Chondrocyte (in vitro differentiated cells): ENCODE measurements at places on chromosomes 2 and 18. TPM values are rescaled to one million over a fixed set of nuclear protein-coding genes. Genes with fewer than 3 reads are reported as not detected.

DNA sequence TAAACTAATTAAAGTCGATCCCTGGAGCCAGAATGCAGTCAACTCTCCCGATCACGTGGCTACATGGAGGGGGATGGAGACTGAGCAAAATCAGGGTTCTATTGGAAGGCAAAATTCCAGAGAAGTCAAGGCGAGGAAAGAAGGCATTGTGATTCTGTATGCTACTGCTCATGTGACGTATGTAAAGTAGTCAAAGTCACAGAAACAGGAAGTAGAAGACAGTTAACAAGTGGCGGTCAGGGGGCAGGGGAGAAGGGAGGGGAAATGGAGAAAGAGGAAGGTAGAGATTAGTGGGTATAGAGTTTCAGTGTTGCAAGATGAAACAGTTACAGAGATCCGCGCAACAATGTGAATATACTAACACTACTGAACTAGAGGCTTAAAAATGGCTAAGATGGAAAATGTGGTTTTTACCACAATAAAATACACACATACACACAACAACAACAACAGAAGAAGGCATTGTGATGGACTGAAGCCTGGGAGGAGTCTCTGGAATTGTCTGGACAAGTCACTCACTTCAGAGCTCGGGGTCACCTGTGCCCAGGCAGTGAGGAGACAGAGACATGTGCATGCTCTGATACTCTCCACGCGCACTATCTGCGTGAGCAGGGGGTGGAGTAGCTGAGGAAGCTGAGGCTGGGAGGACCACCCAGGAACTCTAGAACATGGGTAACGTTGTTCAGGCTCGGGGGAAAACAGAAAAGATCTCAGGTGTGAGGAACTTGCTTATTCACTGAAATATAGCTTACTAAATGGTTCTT lies 89.9 kb upstream of the CDCA7 start:
- no peak for DNase-seq

- DNase-seq: peak; percentile 64
These were observed 101.7 kb downstream of the KLHL29 start for GRCh38 chr2:23486684-23487075.

DNA sequence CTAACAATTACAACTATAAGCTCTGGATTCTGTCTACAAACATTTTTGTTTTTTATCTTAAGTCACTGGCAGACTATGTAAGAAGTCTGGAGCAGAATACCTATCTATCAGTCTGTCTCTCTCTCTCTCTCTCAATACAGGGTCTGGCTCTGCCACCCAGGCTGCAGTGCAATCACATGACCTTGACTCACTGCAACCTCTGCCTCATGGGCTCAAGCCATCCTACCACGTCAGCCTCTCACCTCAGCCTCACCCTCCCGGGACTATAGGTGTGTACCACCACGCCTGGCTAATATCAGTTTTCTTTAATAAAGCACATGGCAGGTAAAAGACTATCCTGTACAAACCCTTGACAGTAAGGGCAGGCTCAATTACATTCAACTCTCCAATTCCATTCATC lies 96.9 kb downstream of the OSBPL1A start:
- DNase-seq: no peak

DES gene
- total RNA-seq: 0.70 to 19.8 TPM (median 15.5 TPM) in 3 replicates

- no peak for DNase-seq
These were observed at the start of gene ITSN2 for GRCh38 chr2:24360050-24360962. Gene ITSN2 (minus strand): TSS chr2:24360536. CDS start chr2:24328082, 32,454 bp downstream.
